ENCODE measurements at places on chromosomes 7 and 10. TPM values are rescaled to one million over a fixed set of nuclear protein-coding genes. Genes with fewer than 3 reads are reported as not detected.

DNA sequence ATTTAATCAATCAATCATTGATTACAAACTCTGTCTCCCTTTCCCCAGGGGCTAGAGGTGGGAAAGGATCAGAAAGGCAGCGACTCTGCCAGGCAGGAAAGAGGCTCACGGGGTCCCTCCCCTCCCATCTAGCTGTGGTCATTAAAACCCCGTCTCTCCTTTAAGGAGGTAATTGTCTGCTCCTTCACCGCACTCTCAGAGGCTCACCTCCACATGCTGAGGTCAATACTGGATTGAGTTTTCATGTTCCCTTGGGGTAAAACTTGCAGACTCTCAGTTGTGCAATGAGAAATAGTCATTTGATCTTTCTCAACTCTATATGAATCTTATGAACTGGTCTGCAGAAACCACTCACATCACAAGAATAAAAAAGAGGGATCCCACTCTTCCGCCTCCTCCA, 368.8 kb downstream of the ADRA2A start:
- DNase-seq: no peak

DNA sequence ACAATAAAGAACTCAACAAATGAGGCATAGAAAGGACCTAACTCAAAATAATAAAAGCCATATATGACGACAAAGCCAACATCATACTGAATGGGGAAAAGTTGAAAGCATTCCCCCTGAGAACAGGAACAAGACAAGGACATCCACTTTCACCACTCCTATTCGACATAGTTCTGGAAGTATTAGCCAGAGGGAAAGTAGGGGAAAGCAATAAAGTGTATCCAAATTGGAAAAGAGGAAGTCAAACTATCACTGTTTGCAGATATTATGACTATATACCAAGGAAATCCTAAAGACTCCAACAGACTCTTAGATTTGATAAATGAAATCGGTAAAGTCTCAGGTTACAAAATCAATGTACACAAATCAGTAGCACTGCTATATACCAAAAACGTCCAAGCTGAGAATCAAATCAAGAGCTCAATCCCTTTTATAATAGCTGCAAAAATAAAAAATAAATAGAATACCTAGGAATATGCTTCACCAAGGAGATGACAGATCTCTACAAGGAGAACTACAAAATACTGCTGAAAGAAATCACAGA, 4.8 kb downstream of the ANXA7 start:
- DNase-seq: no peak

GRCh38 chr7:90224195-90224594, 12.7 kb downstream of the STEAP2 start:
- no peak for DNase-seq

DNA sequence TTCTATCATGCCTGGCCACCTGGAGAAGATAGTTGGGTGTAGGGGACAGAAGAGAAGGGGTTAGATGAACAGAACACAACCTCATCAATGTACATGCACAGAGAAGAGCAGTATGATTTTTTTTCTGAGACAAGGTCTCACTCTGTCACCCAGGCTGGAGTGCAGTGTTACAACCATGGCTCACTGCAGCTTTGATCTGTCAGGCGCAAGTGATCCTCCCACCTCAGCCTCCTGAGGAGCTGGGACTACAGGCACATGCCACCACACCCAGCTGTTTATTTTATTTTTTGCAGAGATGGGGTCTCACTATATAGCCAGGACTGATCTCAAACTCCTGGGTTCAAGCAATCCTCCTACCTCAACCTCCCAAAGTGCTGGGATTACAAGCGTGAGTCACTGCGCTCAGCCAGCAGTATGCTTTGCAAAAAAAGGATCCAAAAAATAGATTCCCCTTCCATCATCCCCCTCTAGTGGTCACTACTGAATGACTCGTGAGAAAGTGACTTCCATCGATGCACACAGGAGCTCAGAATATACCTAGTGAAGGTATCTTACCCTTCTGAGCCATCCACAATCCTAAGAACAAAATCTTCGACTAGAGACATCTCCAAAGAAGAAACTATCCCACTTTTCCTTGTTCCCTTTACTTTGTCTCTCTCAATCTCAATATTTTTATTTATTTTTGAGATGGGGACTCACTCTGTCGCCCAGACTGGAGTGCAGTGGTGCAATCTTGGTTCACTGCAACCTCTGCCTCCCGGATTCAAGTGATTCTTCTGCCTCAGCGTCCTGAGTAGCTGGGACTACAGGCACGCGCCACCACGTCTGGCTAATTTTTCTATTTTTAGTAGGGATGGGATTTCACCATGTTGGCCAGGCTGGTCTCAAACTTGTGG, 21.0 kb downstream of the ZCWPW1 start:
- DNase-seq: peak; percentile 15

Gene POLR3A
- 14.2 TPM for total RNA-seq

- no peak for DNase-seq
These were observed 31.1 kb downstream of the POT1 start for GRCh38 chr7:124898531-124898930.

- DNase-seq: no peak
These were observed 851 bp upstream of the GOT1 start for GRCh38 chr10:99431190-99431760.

DNA sequence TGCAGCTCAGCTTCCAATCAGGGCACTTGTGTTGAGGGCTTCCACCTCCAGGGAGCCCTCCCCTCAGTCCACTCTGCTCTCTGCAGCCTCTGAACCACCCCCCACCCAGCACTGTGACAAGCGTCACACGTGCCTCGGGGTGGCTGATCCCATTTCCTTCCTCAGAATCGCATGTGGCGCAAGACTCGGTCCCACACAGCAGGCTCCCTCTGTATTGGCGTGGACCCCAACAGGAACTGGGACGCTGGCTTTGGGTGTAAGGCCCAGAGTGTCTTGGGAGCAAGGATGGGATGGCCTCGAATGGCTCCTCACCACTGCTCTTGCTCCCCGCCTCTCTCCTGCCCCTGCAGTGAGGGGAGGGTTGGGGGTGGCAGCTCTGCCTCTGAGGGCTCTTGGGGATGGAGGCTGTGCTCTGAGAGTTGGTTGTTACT, 4.1 kb downstream of the CPA1 start:
- no peak for DNase-seq

Gene TMEM176A
- 8.8 TPM for total RNA-seq

GRCh38 chr7:81273601-81274397, 354.9 kb upstream of the SEMA3C start:
- DNase-seq: no peak

GRCh38 chr10:88890681-88891381, 10.8 kb downstream of the STAMBPL1 start:
- no peak for DNase-seq

GRCh38 chr10:782751-783648, 93.5 kb upstream of the DIP2C start:
- DNase-seq: no peak

Gene ASAH2
- total RNA-seq: 0.49 TPM

DNA sequence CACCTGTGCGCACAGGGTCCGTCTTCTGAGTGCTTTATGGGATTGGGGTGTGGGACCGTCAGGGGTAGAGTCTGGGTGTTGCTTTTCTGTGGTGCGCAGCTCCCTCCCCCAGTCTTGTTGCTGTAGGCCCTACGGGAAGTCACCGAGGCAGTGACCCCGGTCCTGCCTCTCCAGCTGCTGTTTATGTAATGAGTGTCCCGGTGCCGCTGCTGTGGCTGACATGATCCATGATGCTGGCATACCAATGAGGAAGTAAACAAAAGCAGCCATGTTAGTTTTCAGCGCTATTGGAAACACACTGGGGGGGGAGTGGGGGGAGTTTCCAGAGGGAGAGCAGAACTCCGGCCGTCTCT, 1.1 kb downstream of the TRIM8 start:
- DNase-seq: peak; percentile 74

Gene KNDC1
- total RNA-seq: 1.1 TPM

Gene NAT16
- not detected for total RNA-seq

Gene GFRA1
- total RNA-seq: 49.8 TPM

Gene OR6V1
- total RNA-seq: not detected

Gene PCDH15
- total RNA-seq: 0.89 TPM

- no peak for DNase-seq
These were observed 71.5 kb downstream of the AGMO start for GRCh38 chr7:15490291-15490690.

DNA sequence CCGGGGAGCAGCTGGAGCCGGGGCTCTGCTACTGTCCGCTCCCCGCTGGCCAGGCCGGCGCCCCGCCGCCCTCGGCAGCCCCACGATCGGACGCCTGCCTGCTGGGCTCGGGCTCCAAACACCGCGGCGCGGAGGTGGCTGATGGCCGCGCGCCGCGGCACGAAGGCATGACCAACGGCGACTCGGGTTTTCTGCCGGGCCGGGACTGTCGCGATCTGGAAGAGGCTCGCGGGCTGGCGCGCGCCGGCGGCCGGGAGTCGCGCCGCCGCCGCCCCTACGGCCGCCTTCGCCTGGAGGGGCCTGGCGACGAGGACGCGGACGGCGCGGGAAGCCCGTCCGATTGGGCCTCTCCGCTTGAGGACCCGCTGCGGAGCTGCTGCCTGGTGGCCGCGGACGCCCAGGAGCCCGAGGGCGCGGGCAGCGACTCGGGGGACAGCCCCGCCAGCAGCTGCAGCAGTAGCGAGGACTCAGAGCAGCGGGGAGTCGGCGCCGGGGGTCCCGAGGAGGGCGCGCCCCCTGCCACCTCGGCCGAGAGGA, 570 bp downstream of the TBC1D12 start:
- DNase-seq: no peak

Gene FAM25A
- 16.3 TPM for total RNA-seq

- no peak for DNase-seq
These were observed 15.2 kb downstream of the PALD1 start for GRCh38 chr10:70493660-70494234.

DNA sequence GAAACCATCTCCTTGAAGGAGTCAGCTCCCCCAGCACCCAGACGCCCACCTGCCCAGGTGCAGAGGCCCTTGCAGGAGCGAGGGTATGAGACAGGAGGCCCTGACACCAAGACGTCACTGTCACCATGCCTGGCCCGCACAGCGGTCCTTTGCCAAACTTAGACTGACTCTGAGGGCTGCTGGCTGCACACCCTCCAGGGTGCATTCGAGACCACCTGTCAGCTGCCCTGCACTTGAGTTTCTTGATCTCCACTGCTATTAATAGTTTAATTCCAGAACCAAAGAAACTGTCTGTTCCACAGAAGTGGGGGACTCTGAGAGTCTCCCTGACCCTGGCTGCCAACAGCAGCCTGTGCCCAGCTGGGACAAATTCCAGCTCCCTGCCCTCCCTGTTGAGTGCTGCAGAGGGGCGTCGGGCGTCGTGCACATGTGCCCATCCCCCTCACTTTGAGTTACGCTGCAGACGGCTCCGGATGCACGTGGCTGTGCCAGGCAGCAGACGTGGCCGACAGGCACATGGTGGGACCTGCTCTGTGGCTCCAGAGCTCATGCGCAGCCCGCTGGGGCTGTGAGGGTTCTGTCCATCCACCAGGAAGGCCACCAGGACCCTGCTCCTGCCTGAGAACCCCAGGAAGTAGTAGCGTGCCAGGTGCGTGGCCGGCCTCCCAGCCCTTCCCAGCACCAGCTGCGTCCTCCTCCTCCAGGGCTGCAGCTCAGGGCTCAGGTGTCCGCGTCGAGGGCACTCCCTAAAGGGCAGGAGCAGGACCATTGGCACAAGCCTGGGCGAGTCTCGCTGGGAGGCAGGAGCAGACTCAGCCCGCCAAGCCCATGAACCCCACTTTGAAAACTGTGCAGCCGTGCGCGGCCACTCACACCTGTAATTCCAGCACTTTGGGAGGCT, 24.8 kb downstream of the ELFN1 start:
- DNase-seq: no peak

Gene CLIP2
- 19.3 TPM for total RNA-seq

GRCh38 chr10:88028654-88029053, 165.2 kb downstream of the PTEN start:
- no peak for DNase-seq

All from skin of body (tissue), 3 donors.